ENCODE measurements at places on chromosomes 6 and 20.
A peak's percentile ranks its signal among the peaks of the same experiment; 100 is the strongest.

GRCh38 chr6:168634541-168635328 is 193.8 kb downstream of the SMOC2 start:
- DNase-seq: no peak

DNA sequence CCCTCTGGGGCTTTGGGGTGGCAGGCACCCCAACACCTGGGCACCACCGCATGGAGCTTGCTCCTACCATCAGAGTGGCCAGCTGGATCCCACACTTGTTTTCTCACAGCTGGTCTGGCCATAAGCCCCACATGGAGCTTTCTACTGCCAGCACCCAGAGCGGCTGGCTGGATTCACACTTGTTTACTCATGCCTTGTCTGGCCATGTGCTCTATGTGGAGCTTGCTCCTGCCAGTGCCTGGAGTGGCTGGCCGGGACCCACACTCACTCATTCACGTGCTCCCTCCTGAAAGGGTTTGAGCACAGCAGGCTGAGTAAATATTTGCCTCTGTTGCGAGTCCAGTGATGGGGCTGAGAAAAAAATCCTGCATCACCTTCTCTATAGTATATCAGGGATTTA is 487.0 kb downstream of the CD109 start:
- DNase-seq: no peak

DNA sequence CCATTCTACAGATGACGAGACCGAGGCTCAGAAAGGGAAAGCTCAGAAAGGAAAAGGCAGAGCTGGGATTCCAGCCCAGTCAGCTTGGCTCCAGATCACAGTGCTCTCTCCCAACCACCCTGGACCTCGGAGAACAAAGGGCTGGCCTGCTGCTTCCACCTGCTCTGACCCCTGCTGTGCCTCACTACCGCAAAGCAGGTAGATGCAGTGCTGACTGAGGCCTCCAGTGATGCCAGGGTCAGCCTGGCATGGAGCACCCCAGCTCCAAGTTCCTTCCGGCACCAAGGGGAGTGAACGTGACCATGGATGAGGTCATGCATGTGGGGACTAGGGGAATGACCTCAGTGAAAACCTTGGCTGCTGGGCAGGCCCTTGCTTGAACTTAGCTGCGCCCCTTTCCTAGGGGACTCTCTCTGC is 20.7 kb upstream of the TLDC2 start:
- no peak for DNase-seq

GRCh38 chr20:56348305-56348693 is 10.5 kb upstream of the FAM210B start:
- peak; percentile 64 for DNase-seq

- no peak for DNase-seq
Observed at GRCh38 chr20:50251992-50252511, 61.4 kb downstream of the CEBPB start.

GRCh38 chr6:15439410-15440025 is 193.6 kb downstream of the JARID2 start:
- peak; percentile 83 for DNase-seq

GRCh38 chr20:31934968-31935764 is 16.7 kb downstream of the PDRG1 start:
- peak; percentile 78 for DNase-seq

GRCh38 chr6:55568808-55569439 is 10.1 kb downstream of the HMGCLL1 start:
- DNase-seq: no peak

GRCh38 chr6:169869301-169869700 is 117.9 kb downstream of the ERMARD start:
- DNase-seq: no peak

DNA sequence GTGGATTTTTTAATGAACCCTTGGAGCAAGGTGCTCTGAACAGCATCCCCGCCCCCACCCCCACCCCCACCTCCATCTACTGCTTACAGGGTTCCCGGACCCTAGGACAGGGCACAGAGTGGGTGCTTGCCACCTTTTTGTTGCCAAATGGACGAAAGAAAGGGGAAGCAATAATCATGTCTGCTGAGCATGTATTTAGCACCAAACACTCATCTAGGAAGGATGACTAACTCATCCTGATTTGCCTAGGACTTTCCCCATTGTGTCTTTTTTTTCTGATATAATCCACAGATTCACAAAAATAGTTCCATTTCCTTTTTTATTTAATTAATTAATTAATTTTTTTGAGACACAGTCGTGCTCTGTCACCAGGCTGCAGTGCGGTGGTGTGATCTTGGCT is 1.2 kb upstream of the PLTP start:
- no peak for DNase-seq

Data from mesendoderm (in vitro differentiated cells).